Colonic mucosa (tissue), 4 donors: ENCODE measurements at places on chromosomes 7 and 10.

GRCh38 chr10:81104494-81104893 is 566.8 kb downstream of the SH2D4B start:
- DNase-seq = no peak

GRCh38 chr7:70271617-70272081 is 673.4 kb downstream of the AUTS2 start:
- DNase-seq = no peak

- no peak for DNase-seq
Measured at GRCh38 chr10:93383562-93383981, 98.6 kb downstream of the MYOF start.

- DNase-seq = no peak
Measured at GRCh38 chr7:157662981-157663716, 326.3 kb downstream of the DNAJB6 start.

DNA sequence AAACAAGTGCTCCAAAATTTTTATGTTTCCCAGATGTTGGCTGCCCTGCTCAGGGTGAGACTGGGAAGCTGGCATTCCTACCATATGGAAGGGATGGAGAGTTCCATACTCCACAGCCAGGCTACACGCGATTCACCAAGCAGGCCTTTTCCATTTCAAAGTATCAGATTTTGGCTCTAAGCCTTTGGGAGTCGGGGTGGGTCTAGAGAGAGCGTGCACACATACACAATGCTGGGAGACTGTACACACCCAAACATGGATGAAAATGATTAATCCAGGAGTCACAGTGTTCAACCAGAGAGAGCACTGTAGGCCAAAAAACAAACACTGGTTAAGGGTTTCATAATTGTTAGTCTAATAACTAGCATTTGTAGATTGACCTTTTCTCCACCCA is 295.0 kb downstream of the BICC1 start:
- no peak for DNase-seq

- DNase-seq = no peak
Measured at GRCh38 chr7:139898483-139898882, 69.4 kb downstream of the TBXAS1 start.

GRCh38 chr10:132241086-132241485 is 54.3 kb downstream of the DPYSL4 start:
- no peak for DNase-seq

DNA sequence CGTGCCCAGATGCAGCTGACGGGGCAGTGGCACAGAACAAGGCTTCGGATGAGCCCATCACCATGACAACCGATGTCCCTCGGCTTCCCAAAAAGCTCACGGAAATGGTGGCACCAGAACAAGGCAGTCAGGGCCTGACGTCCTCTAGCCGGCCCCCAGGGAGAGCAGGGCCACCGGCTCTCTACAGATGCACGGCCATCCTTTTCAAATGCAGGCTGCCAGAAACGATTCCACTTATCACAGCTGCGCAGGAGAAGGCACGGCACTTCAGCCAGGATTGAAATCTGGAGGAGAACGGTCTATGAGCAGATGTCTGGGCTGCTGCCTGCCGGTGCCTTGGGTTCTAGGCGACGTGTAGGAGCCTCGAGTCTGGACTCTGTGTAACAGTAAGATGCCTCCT is 223.8 kb downstream of the ZMYND11 start:
- DNase-seq = no peak

GRCh38 chr10:114634609-114634979 is 23.5 kb downstream of the ABLIM1 start:
- DNase-seq = no peak

DNA sequence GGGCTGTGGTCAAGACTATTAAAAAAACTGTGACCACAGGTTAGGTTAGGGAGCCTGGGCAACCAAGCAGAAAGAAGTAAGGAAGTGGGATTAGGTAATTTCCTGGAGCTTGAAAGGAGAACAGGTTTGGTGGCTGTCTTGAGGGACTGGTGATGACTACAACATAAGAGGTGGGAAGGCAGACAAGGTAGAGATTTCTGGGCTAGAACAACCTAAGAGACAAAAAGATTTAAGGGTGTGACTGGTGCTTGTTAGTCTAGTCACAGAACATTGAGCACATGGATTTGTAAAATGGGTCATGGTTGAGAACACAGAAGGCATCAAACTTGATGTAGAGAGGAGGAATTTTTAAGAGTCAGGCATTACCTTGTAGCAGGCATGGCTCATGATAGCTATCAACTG is 123.7 kb upstream of the ASAH2 start:
- DNase-seq = no peak

DNA sequence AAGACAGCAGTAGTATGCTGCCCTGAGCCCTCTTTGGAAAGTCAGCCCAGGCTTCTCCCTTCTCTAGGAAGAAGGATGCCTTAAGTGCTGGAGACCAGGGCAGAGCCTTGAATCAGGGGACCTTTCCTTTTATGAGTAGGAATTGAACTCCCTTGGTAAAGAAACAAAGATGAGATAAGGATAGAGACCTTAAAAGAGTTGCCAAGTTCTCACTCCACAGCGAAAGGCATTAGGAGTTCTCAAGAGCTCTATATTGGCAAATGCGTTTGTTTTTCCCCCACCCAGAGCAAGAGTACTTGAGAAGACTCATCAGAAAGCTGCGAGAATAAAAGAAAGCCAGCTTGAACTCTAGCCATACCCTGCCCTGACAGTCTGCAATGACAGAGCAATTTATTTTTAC is 72.9 kb upstream of the OGDHL start:
- DNase-seq = no peak

DNA sequence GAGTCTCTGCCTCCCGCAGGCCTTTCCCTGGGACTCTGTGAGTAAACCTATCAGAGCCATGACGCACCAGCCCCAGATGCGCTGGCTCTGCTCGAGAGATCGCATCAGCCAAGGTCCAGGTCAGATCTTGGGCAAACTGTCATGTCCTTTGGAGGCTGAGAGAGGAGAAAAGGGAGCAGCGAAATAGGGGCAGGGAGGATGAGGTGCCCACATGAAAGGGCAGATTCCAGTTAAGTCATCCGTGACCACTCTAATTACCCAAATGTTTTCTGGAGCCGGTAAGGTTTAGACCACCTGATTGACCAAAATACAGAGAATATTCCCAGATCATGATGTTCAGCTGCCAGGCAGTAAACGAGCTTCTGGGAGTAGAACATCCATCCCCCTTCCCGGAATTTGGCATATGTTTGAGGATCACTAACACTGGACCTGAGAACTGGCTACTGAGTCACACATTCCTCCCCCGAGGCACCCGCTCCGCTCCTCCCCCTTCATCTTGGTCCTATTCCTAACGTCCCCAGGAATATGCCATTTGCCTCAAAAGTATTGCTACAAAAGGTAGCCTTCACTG is 88.0 kb downstream of the FGFR2 start:
- no peak for DNase-seq

DNA sequence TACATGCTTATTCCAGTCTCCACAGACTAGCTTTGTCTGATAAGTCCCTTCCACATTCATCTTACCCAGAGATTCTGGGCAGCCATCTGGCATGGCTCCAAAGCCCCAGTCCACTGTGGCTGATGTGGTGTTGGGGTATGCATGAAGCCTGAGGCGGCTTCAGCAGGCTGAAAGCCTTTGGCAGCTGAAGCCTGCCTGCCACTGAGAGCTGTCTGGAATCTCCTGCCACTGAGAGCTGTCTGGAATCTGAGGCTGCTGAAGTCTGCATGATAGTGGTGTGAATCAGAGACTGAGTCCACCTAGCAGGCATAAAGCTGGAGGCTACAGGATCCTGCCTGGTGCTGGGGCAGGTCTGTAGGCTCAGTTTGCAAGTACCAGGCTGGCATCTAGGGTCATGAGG is 87.1 kb downstream of the DYNC1I1 start:
- no peak for DNase-seq

- DNase-seq = peak; percentile 94
Measured at GRCh38 chr7:29563590-29564495, at the start of gene PRR15. Gene PRR15 (plus strand): TSS chr7:29563835. CDS start chr7:29566330, 2,495 bp downstream.

DNA sequence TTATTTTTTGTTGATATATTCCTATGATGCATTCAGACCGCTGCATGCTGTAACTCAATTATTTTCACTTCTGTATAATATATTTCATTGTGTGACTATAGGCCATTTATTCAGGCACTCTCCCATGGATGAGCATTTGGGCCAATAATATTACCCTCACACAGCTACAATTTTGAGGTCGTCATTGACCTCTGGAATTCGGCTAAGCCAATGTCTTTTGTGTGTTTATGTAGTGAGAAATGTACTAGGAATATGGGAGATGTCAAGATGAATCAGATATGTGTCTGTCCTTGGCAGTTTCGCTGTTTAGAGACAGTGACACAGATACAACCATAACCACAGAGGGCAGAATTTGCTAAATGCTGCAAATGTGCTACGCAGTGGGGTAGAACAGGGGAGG is 474.2 kb downstream of the ADRA2A start:
- DNase-seq = no peak

GRCh38 chr7:28309704-28310459 is 102.4 kb upstream of the CREB5 start:
- DNase-seq = no peak

GRCh38 chr10:59258890-59259289 is 82.4 kb downstream of the PHYHIPL start:
- DNase-seq = no peak

DNA sequence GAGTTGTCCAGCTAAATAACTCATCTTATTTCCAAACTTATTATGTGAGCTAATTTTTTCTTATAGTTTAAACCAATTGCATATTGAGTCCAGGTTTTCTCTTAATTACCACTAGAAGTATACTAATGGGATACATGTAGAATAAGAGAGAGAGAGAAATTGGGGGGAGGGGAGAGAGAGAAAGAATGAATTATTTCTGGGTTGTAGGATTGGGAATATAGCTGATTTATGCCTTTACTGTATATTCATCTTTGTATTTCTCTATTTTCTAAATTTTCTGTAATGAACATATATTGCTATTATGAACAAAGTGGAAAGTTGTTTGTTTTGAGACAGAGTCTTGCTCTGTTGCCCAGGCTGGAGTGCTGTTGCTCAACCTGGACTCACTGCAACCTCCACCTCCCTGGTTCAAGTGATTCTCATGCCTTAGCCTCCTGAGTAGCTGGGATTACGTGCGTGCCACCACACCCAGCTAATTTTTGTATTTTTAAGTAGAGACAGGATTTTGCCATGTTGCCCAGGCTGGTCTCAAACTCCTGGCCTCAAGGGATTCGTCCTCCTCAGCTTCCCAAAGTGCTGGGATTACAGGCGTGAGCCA is 26.1 kb upstream of the ITGB1 start:
- DNase-seq = no peak

DNA sequence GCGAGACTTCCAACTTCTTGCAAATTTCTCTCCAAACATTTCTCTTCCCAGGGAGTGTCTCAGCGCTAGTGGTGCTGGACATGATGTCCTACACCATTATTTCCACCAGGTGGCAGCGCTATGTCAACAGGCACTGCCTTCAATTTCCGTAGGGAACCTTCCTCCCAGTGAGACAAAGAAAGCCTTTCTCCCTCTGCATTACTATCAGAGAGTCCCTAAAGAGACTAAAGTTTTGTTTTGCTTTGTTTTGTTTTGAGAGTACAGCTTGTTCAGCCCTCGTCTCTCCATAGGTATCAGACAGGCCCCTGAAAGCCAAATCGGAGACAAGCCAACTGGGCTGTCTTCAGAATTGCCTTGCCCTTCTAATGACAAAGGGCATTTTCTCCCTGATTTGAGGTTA is 44.2 kb upstream of the GGCT start:
- peak; percentile 83 for DNase-seq

DNA sequence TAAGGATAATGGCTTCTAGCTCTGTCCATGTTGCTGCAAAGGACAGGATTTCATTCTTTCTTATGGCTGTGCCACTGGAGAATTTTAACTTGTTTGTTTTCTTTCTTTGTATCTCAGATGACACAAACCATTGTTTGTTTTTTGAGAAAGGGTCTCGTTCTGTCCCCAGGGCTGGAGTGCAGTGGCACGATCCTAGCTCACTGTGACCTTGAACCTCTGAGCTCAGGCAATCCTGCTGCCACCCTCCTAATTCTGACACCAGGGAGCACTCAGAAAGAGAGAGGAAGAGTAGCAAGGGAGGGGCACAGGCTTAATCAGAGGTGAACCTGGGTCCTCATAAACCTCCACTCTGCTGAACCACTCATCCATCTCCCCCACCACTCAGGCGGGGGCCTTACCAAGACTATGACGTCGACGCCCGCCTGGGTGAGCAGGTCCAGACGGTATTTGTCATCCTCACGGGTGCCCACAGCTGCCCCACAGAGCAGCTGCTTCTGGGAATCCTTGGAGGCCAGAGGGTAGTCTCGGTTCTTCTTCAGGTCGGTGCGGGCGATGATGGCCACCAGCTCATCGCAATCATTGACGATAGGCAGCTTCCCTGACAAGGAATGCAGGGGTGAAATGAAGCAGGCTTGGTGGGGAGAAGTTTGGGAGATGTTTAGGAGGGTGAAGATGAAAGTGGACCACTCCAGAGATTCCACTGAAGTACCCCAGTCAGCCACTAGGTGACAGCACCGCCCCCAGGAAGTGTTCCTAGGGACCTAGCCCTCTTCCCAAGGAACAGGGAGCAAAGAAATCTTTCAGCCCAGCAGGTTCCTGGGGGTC is 11.6 kb downstream of the IMPDH1 start:
- DNase-seq = peak; percentile 71

DNA sequence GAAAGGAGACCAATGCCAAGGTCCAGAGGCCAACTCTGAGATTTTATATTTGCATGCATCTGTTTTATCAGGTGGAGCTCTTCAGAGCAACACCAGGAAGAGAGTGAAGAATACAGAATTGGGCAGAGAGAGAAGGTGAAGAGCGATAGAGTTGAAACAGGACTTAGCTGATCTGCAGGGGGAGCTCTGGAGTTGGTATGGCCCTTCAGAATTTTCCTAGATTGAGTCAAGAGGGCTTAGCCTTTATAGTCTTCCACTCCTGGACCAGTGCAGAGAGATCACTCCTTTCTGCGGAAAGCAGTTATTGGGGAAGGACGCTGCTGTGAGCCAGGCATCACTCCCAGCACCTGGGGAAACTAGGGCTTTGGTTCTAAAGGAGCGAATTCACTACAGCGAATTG is 105.0 kb upstream of the DGKB start:
- DNase-seq = no peak

DNA sequence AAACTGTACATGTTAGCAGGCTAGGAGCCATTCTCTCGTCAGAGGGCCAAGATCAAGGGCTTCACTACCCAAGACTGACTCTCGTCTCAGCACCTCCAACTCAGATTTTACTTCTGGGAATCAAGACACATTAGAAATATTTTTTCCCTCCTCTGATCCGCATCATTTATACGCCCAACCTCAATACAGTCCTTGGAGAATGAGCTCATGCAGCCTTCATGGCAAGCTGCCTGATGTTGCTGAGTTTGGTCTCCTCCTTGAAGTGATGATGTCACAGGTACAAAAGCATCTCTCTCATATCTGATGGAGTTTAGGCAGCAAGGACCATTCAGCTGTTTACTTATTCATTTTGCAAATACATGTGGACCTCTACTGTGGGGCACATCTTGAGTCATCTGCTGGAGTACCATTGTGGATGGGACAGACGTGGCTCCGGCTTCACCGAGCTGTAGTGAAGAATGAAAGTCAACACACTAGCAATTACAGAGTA is 114.0 kb downstream of the BMPER start:
- DNase-seq = no peak

GRCh38 chr7:156589808-156590207 is 50.8 kb upstream of the RNF32 start:
- DNase-seq = no peak

- DNase-seq = no peak
Measured at GRCh38 chr10:91391920-91392319, 18.2 kb upstream of the HECTD2 start.
